ENCODE measurements at places on chromosomes 1 and 21. TPM values are rescaled to one million over a fixed set of nuclear protein-coding genes. Genes with fewer than 3 reads are reported as not detected.

DNA sequence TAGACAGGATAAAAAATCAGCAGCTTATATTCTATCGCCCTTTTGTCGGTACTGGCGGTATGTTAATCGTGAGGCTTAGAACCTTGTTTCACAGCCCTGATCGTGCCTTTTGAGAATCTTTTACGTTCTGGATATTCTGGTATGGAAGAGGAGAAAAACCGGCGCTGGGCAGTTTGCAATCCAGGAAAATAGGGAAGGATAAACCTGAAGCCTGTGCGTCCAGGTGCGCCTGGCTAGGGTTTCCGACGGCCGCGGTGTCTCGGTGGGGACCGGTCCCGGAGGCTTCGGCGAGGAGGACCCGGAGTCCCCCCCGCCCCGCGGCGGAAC, 258 bp upstream of the SYPL2 start:
- DNase-seq, result no peak

GRCh38 chr1:156281281-156281680, 1.3 kb downstream of the SMG5 start:
- no peak for DNase-seq

- DNase-seq, result no peak
Measured at GRCh38 chr1:81832573-81832972, 31.8 kb downstream of the ADGRL2 start.

- no peak for DNase-seq
Measured at GRCh38 chr1:52795464-52795863, 47.1 kb upstream of the ZYG11A start.

DNA sequence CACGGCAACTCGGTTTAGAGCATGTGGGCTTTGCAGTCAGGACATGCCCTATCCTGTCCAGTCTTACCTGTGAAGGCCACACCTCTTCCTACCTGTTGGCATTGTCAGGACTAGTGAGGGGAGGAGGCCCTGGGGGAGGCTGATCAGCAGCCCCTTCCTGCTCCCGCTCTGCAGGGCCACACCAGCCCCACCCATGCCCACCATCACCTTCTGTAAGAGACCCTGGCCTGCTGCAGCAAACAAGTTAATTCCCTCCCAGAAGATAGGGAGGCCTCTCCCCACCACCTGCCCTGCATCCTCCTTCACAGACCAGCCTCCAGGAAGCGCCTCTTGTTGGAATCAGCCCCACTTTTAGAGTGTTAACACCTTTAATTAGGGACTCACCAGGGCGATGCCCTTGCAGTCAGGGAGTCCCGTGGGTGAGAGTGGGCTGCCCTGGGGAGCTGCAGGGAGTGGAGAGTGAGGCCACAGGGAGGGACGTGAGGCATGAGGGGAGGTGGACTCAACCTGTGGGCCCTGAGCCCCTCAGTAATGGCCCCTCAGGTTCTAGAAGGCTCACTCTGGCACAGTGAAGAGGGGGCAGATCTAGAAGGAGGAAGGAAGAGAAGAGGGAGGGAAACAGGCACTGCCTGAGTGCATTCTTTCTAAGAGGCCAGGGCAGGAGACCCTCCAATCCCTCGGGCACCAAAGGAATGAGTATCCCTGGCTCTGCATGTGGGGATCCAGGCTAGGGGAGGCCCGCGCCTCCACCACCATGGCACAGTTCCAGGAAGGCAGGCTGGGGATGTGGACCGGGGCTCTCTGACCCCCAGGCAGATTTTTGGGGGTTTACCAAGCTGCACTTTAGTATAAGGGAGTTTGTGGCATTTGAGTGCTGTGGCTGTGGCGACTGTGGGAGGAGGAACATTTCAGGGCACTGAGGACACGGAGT, 8.2 kb downstream of the UMODL1 start:
- no peak for DNase-seq

DNA sequence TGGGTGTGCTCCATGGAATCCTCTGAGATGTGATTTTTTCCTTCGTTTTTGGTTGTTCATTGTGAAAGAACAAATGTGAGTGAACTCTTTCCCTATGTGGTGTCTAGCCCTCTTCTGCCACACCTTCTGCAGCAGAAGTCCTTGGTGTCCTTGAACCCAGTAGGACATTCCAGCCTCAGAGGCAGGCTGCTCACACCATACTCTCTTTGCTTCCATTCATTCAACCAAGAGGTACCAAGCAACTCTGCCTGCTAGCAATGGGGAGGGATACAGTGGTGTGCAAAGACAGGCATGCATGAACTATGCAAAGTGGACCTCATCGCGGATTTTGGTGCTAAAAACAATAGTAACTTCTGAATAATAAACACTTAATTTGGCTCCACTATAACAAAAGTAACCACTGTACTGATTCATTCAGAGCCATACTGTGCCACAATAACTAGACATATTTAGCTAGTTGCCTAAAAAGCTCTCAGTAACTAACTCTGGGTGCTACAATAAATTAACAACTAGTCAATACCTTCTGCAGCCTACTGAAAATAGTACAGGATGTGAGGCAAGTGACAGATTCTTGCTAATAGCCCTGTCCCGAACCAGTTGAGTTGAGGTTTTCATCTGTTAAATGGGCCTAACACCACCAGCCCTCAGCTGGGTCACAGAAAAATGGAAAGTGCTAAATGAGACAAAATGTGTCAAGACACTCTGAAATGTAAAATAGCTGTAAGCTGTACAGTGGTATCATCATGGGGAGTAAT, 155.4 kb downstream of the SLC45A1 start:
- no peak for DNase-seq

DNA sequence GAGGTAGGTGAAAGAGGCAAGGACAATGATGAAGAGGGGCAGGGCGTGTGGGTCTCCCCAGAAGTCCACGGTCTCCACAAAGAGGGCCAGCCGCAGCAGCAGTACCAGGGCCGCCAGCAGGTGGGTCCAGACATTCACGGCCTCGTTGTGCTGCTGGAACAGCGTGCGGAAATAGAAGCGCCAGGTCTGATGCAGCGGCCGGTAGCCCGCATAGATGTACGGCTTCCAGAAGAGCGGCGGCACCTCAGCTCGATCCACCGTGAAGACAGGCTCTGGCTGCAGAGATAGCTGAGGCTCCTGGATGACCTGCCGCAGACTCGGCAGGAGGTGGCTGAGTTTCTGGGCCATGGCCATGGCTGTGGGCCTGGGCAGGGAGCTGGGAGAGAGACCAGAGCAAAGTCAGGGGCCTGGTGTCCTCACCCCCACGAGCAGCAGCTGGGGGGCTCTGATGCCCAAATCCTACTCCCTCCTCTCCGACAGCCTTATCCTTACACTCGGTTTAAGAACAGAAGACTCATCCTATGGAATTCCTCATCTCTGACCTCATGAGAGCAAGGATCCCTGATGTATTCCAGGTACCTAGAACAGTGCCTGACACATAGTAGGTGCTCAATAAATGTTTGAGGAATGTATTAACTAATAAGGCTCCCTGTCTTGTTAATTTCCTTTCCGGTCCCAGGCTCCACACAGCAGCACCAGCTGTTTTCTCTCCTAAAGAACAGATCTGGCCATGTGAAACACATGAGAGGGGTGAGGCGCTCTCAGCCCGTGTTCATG, 4.4 kb upstream of the AUNIP start:
- no peak for DNase-seq

- DNase-seq, result no peak
Measured at GRCh38 chr1:213122514-213122929, 71.5 kb downstream of the RPS6KC1 start.

- no peak for DNase-seq
Measured at GRCh38 chr1:12601700-12602658, 16.0 kb downstream of the DHRS3 start.

DNA sequence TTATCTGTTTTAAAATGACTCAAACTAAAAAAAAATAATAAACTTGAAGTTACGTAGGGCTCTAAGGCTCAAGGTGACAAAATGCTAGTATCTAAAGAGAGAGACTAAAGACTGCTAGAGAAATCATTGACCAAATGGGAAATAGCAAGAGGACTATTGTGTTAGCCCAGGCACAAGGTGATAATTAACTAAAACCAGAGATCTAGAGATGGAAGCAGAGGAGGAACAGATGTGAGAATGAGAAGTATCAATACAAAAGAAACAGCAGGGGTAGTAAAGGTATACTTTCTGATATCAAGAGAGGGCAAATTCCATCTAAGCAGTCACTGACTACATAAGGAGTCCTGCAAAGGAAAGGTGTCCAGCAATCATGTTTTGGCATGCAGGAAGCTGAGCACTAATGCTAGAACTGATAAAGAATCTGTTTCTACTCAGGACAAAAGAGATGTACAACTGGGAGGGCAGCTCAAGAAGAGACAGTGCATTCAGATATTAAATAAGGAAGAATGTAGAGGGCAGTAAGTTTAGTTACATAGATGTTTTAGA, 100.2 kb upstream of the GNG4 start:
- no peak for DNase-seq

GRCh38 chr1:9590201-9590600, 1.5 kb downstream of the TMEM201 start:
- no peak for DNase-seq

GRCh38 chr1:165928075-165928731, 100.8 kb downstream of the UCK2 start:
- peak; percentile 72 for DNase-seq

- DNase-seq, result no peak
Measured at GRCh38 chr1:22851517-22851916, 121.1 kb downstream of the LACTBL1 start.

DNA sequence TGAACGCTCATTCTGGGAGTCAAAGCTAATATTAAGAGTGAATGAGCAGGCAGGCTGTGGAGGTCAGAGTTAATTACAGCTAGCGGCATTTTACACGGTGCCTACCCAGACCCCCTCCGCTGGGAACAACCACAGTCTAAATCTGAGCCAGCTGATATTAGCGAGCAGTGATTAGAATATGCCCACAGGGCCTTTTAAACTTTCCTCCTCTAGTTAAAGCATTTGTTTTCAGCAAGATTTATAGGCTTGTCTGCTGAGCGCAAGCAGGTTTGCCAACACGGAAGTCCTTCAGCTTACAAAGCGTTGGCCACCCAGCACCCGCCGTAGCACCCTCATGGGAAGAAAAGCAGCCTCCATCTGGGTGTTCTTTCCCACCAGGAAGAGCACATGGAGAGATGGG, 72.1 kb downstream of the LMX1A start:
- no peak for DNase-seq

DNA sequence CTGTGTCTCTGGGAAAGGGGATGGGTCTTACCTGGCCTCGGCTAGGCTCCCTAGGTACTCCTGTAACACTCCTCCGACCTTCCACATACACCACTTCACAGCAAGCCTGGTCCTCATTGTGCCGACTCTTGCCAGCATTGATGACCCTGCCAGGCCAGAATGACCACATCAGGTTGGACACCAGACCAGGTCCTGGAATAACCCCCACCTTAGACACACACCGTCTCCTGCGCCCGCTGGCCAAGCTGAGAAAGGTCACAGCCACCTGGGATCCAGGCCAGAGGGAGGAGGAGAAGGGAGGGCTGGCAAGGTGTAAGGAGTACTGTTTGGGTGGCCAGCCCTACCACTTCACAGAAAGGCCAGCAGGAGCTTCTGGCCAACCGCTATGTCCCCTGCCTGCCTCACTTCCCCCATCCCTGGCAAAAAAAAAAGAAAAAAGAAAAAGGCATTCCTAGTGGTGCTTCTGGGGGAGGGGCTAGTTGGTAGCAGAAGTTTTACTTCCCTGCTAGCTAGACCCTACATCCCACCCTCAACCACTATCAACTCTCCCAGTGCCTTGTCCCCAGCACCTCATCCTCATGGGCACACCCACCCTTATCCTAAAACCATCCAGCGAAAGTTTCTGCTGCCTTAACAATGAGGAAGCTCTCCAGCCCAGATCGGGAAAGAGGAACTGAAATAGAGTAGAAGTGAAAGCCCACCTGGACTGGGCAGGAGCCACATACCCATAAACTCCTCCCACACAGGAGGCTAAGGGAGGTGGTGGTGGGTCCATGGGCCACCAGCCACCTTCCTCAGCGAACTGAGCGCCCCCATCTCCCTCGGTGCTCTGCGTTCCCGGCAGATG, 1.4 kb downstream of the PPM1J start:
- DNase-seq, result no peak

- no peak for DNase-seq
Measured at GRCh38 chr1:113534875-113535274, 144.6 kb downstream of the MAGI3 start.

DNA sequence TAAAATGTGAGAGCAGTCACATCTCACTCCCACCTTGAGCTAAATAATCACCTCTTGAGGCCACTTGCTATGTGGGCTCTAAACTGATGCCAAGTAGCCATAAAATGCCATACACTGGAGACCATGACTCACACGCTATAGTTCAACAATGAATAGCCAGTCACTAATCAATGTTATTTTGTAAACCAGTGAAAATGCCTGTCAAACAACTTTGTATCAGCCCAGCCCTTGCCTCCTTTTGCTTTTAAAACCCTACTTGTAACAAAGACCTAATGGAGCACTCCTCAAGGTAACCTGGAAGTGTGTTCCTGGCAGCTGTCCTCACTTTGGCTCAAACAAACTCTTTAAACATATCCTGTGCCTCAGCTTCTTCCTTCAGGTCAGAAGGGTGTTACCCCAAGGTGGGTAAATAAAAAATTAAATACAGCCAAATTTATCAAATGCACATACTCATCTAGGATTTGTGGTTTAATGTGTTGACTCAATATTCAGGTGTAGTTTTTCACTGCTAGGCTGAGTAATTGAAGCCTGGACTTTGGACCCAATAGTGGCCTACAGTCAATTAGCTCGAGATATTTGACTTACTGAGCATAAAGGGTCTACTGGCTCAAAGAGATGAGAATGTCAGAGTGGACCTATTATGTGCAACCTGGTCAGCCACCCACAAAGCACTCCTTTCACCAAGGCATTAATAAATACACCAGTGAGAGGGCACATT, 154.3 kb downstream of the COQ8A start:
- peak; percentile 69 for DNase-seq

DNA sequence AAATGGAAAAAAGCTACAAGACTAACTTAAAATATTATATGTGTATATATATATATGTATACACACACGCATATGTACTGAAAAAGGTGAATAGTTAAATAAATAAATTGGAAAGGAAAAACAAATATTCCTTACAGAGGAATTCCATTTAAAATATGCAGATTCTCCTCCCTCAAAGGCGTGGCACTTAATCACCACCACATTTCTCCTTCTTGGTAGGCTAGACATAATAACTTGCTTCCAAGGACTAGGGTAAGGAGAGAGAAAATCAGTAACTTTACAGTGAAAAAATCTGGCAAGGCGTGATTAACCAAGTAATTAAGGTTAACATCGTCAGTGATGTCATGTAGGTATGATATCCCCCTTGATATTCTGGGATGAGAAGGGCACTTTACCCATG, 84.0 kb upstream of the USP25 start:
- no peak for DNase-seq

- peak; percentile 28 for DNase-seq
Measured at GRCh38 chr1:198123133-198123532, 33.7 kb upstream of the NEK7 start.

The MFN2 gene
- total RNA-seq, result 68.0 TPM

The TCEA3 gene
- 125 TPM for total RNA-seq

The TMEM81 gene
- 10.3 TPM for total RNA-seq

The FAM72A gene
- 1.4 TPM for total RNA-seq

The NBPF3 gene
- 14.8 TPM for total RNA-seq

The HIVEP3 gene
- total RNA-seq, result 4.9 TPM

The LAMB3 gene
- 52.9 TPM for total RNA-seq

The IVL gene
- not detected for total RNA-seq

The KRTAP11-1 gene
- total RNA-seq, result not detected

All from stomach (tissue), 19 donors.